CD14-positive monocyte (primary cell): ENCODE measurements at places on chromosomes 3 and 15.

GRCh38 chr15:26295336-26296085, 432.4 kb upstream of the ATP10A start:
- no peak for DNase-seq

DNA sequence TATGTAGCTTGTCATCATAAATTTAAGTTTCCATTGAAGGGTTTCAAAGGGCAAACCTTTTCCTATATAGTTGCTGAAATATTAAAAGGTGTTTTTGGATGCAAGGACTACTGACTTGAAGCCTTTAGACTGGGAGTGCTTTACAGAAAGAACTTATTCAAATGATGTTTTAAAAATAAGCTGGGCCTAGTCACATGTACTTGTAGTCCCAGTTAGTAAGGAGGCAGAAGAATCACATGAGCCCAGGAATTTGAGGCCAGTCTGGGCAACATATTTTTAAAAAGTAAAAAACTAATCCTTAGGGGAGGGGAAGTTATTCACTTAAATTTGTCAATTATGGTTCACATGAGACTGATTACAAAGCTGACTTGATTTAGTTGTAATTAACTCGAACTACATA, 65.0 kb downstream of the SMARCC1 start:
- DNase-seq = no peak

- no peak for DNase-seq
Observed at GRCh38 chr3:98460220-98460619, 2.8 kb upstream of the OR5K1 start.

DNA sequence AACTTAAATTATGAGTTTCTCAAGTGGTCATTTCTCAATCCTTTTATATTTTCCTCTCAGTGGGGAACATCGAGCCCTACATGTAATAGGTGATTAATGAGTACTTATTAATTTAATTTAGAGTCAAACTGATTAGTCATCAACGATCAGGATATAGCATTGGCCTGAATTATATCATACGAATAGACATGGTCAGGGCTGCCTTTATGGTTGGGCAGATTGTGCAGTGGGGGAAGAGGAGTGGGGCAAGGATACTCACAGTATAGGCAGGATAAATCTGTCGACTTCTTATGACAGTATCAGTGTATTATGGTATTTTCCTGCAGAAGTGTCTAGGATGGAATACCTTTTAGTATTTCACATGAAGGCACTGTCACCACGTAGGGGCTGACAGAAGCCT, 27.0 kb downstream of the C2CD4A start:
- no peak for DNase-seq

- no peak for DNase-seq
Observed at GRCh38 chr3:12433823-12434222, 50.5 kb upstream of the TSEN2 start.

DNA sequence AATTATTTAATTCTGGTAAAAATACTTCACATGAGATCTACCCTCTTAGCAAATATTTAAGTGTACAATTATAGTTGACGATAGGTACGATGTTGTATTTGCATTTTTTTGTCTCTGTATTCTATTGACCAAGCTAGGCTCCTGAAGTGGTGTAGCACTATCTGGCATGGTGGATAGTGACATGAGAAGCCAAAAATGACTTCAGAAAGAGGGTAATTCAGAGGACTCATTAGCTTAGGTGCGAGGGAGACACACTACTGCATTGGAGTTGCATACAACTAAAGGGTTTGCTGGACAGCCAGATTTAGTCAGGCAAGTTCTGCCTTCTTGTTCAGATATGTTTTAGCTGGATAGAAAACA, 50.6 kb downstream of the KBTBD8 start:
- DNase-seq = no peak

- no peak for DNase-seq
Observed at GRCh38 chr3:64223791-64224745, 1.2 kb downstream of the PRICKLE2 start.

DNA sequence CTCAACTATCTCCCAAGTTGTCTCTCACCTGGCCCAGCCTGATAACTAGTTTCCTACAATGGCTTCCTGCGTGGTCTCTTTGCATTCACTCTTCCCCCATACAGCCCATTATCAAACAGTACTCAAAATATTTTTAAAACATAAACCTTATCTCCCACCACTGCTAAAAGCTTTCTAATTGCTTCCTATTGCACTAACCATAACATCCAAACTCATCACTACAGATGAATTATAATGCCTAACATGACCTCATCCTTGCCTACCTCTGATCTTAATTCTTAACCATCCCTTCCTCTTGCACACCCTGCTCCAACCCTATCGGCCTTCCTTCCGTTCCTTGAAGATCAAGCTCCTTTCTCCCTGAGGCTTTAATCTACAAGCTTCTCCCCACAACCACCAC, 17.0 kb downstream of the ACAP2 start:
- DNase-seq = no peak

GRCh38 chr3:196280689-196281440, 6.7 kb downstream of the PCYT1A start:
- no peak for DNase-seq

GRCh38 chr15:73599934-73600333, 33.3 kb downstream of the NPTN start:
- DNase-seq = no peak

GRCh38 chr3:124364317-124365020, 365.8 kb upstream of the UMPS start:
- no peak for DNase-seq

GRCh38 chr3:60651799-60652198, 599.5 kb downstream of the FHIT start:
- no peak for DNase-seq

DNA sequence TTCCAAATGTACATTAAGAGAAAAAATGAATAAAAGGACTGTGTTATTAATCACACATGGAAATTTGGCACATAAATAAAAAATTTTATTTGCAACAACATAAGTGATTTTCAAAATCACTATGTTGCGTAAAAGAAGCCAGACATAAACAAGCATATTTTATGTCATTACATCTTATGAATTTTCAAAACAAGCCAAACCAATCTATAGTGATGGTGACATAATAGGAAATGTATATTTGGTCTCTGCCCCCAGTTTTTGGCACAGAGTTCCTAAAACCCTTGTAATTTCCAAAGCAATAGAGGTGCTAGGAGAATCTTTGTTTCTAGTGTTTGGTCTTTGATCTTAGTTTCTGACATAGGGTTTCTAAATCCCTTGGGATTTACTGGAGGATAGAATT, 543.3 kb downstream of the ZBBX start:
- no peak for DNase-seq

DNA sequence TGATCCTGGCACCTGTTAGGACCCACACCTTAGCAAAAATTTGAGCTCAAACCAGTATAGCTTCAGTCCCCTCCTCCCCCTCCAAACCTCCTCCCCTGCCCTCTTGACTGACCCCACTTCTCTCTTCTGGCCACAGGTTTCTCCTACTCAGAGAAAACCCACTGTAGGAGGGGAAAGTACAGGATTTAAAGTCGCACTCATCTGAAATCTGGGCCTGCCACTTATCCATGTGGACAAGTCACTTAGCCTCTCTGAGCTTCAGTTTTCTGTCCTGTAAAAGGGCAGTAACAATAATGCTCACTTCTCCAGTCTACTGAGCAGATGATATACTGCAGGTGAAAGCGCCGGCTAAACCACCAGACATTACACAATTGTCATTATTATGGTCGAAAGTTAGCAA, 142.7 kb downstream of the MEGF11 start:
- no peak for DNase-seq

GRCh38 chr3:90241481-90241880, 1134.1 kb downstream of the EPHA3 start:
- no peak for DNase-seq

DNA sequence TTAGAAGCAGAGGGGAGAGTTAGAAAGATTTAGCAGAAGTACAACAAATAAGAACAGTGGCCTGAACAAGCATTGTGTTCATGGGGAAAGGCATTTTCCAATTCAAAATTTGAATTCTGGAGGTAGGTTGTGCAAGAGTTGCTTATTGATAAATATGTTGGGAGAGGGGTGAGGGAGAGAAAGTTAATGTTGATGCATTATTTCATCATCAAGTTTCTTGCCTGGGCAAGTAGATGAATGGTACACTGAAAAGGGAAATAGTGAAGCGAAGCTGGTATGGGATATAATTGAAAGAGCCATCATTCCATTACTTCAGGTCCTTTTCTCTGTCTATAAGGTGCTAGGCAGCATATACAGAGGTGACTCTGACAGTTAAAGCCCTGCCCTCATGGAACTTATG, 288.9 kb upstream of the GBE1 start:
- no peak for DNase-seq

GRCh38 chr3:64382153-64382552, 156.9 kb upstream of the PRICKLE2 start:
- DNase-seq = no peak

DNA sequence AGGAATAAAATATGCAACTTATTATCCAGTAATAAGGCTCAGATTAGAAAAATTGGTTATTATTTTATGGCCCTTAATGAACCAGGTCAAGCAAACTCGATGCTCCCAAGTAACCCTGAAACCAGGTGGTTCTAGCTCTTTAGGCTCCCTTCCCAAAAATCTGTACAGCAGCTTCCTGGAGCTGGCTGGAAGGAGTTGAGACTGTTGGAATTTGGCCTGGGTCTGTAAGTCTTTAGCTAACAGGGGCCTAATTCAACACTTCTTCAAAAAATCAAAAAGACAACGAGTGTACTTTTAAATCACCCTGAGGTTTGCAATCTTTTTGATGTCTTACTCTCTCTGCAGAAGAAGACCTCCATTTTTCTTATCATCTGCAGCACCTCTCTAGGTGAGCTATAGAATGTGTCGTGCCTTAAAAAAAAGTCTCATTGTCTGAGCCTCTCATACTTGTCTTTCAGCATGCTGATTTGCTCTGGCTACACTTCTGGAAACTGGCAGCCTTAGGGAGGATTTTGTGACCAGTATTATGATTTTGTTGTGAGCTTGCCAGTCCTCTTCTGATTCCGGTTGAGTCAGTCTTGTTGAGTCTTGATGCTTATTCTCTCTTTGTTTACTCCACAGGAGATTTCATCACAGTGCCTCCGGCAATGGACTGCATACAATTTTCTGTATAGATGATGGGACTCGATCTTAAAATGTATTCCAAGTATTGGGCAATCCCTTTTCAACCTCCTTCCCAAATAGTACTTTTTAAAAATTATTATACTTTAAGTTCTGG, 235.0 kb upstream of the KBTBD8 start:
- no peak for DNase-seq

GRCh38 chr3:54543446-54543845, 384.4 kb downstream of the LRTM1 start:
- DNase-seq = no peak

DNA sequence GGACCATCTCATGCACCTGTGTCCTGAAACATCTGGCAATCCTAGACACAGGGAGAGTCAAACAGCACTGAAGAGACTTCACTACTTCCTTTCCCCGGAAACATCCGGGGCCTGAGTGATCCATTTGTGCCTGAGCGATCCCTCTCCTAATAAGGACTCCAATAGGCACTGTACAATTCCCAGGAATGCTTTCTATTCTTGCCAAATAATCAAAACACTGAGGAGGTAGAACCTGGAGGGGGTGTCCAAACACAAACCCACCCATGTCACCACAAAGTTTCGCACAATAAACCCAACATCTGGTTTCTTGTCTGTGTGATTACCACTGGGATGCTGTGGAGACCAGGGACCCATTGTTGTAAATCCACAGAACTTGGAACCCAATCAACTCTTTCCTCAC, 205.0 kb downstream of the OPA1 start:
- no peak for DNase-seq

- no peak for DNase-seq
Observed at GRCh38 chr3:120864541-120864940, 43.5 kb upstream of the STXBP5L start.

- no peak for DNase-seq
Observed at GRCh38 chr15:78047761-78048627, 29.5 kb downstream of the TBC1D2B start.

DNA sequence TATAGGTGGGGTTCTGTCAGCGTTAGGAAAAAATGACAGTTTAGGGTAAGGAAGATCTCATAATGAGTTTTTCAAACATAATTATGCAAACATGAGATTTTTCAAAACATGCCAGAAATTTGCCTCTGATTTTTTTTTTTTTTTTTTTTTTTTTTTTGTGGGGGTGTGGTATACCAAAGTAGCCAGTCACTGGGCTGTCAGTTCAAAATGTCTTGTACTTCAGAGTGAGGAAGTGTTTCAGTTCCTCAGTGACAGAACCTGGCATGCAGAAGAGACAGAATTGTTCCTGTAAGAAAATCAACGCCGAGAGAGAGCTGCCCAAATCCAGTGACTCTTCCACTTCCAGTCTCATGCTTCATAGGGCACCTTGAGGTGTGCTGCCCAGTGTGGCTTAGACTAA, 9.7 kb downstream of the NCBP2 start:
- DNase-seq = no peak

DNA sequence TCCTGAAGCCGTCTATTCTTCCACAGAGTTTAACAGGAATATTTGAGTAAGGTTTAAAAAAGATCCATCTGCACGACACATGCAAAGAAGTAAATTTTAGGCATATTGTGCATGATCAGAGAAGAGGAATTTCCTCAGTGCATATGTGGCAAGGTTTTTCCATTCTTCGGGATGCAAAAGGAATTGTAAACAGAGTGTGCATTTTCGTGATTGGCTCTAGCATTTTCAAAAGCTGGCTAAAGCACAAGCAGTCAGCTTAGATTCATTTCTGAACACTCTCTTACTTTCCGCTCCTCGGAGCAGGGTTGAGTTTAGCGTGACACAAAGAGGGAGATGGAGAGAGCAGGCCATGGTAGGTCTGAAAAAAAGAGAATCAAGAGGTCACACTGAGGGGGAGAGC, 128.2 kb downstream of the ADAMTS9 start:
- no peak for DNase-seq

DNA sequence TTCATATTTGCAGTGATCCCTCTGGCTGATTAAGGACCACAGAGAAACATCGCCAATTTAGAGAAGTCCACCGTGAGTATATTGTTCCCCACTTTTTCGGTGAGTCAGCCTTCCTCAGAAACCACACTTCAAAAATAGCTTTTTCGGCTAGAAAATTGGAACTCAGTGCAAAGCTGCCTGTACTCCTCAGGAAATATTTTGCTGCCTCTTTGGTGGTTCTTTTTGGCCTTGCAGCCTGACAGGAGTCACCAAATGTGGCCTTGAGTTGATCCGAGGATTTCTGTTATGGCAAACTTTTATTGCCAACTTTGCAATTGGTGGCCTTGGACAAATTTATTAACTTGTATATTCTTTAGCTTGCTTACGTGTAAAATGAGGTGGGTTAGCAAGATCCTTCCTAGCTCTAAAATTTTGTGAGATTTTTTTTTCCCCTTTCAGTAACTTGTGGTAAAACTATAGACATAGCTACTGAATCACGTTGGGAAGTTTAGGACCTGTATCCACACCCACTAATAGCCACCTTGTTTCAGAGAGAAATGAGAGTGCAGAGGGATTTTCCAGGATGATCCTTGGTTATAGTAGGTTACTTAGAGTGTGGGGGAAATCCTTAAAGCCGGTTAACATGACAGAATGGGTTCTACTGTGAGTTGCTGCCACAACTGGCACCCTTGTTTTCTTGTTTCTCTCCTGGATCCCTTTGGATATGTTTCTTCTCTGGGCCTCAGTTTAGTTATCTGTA, 9.9 kb downstream of the ARL6IP5 start:
- DNase-seq = peak; percentile 80

- DNase-seq = no peak
Observed at GRCh38 chr3:120495809-120496208, 45.0 kb upstream of the FSTL1 start.
